ENCODE measurements at places on chromosomes 2 and 18.
A peak's percentile ranks its signal among the peaks of the same experiment; 100 is the strongest.

GRCh38 chr2:69652206-69652605 lies 8.7 kb upstream of the AAK1 start:
- no peak for DNase-seq

- no peak for DNase-seq
These were observed 10.1 kb upstream of the ROCK2 start for GRCh38 chr2:11354363-11355154.

DNA sequence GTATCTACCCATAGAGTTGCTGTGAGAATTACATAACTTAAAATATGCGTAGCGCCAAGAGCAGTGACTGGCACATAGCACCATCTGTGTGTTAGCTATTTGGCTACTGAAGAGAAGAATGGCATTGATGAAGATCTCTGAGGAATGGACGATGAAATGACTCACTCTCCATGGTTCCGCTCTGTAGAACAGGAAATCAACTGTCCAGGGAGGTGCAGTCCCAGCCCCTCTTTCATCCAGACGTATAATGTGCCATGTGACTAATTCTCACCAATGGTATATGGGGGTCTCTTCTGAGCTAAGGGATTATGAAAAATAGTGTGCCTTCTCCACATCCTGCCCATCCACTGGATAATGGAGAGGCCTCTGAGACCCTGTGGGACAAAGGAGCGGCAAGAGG lies 254.8 kb downstream of the CYP26B1 start:
- DNase-seq, result no peak

DNA sequence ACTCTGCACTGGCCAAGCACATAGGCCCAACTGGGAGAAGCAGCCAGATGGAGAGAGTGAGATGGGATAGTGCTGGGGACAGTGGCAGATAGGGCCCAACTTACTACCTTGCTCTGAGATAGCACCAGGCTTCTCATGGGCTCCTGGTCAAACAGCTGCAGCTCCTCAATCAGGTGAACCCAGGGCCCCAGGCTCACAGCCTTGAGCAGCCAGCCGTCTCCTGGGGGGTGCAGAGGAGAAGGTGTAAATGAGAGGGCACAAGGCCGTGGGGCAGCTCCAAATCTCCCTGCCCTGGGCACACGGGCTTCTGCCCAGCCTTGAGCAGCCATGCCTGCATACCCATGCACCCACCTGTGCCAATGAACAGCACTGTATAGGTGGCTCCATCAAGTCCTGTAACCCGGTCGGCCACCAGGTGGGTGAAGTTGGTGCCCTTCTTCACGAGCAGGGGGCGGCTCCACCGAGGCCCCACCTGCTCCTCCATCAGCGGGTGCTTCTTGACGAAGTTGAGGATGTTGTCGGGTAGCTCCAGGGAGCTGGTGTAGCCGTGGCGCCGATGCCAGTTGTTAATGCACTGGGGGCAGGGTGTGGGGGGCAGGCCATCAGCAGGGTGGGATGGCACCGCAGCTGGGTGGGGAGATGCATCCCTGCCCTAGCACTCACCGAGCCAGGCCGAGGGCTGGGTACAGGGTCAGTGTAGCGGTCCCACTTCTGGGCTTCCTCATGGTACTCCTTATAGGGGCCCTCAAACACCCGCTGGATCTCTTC lies 5.9 kb upstream of the ANKRD39 start:
- DNase-seq, result no peak

DNA sequence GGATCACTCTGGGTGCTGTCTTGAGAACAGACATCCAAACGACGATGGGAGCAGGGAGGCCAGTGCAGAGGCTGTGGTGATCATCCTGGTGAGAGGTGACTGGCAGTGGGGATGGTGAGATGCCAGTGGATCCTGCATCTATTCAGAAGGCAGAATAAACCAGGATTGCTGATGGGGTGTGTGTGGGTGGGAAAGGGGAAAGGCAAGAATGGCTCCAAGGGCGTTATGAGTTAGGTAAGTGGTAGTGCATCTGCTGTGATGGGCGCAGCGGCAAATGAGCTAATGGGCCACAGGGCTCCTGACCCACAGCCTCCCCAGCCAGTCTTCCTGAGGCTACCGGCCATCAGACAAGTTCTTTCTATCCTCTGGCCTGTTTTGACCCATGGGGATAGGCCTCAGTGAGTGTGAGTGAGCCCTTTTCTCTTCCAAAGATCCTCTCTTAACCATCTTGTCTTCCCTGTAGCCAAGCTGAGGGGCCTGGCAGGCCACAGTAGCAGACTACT lies 29.6 kb downstream of the SERTAD2 start:
- no peak for DNase-seq

- no peak for DNase-seq
These were observed 40.8 kb upstream of the GRB14 start for GRCh38 chr2:164662066-164662465.

- DNase-seq, result no peak
These were observed 60.9 kb upstream of the CCBE1 start for GRCh38 chr18:59758106-59758505.

DNA sequence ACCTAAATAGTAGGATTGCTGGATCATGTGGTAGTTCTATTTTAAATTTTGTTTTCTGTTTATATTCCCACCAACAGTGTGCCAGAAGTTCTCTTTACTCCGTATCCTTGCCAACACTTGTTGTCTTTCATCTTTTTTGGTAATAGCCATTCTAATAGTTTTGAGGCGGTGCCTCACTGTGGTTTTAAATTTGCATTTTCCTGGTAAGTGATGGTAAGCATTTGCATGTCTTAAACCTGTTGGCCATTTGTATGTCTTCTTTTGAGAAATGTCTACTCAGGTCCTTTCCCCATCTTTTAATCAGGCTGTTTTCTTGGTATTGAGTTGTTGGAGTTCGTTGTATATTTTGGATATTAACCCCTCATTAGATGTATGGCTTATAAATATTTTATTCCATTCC lies 51.6 kb downstream of the REL start:
- no peak for DNase-seq

DNA sequence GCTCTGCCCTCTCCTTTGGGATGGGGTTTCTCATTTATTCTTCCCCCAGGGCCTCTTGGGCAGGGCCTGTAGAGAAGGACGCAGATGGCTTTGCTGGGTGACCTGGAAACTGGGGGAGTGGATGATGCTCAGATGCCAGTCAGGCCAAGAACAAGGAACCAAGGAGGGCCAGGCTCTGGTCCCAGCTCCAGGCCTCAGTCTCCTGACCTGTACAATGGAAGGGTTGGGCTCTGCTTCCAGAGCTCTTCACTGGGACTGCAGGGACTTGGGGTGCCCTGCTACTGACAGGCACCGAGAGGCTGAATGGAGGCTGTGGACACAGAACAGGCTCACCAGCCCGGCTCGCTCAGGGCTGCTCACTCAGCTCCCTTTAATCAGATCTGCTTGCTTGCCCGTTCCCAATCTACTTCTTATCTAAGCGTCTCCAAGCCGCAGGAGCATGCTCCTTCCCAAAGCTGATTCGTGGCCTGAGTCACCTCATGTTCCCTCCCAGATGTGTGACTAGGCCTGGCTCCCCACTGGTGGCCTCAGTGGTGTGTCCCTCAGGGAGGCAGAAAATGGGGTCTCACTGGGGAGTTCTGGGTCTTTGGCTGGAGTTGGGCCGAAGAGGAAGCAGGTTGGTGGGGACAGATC lies 82.6 kb upstream of the ODC1 start:
- DNase-seq, result no peak

DNA sequence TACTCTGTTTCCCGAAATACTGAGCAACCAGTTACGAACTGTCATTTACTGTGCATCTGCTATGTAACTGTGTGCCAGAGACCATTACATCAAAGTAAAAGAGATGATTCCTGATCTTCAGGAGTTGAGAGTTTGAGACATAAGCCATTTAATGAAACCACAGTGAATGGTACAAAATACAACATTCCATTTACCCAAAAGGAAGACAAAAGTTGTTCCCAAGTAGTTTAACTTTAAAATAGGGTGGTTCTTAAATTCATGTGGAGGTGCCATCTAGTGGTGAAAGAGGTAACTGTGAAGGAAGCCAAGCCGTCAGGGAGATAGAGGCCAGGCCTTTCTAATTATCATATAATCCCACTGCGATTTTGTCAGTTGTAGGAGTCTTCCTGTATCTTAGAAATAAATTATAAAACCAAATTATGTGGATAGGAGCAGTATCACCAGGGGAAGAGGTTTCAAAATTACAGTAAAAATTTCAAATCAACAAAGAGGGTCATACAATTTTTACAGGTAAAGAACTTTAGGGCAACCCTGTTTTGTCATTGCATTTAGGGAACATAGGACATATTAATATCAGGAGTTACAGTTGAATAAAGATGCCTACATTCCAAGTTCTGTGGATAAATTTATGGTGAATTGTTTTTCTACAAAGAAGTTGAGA lies 67.7 kb downstream of the EPAS1 start:
- peak; percentile 56 for DNase-seq

GRCh38 chr18:25517881-25518715 lies 166.1 kb upstream of the ZNF521 start:
- peak; percentile 55 for DNase-seq

DNA sequence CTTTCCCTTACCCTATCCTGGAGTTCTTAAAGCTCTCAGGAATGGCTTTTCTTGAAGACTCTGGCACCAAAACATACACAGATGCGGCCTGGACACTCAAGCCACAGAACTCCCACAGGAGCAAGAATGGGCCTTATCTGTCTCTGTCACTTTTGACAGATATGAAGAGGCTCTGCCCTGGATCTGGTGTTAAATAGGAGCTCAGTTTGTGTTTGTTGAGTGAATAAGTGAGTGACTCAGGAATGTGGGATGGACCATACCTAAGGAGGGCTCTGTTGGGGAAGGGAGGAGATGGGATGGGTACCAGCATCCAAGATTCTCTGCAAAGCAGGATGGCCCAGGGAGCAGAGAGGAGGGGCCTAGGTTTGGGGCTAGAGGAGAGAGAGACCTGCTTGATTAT lies 33.9 kb upstream of the EPAS1 start:
- no peak for DNase-seq

DNA sequence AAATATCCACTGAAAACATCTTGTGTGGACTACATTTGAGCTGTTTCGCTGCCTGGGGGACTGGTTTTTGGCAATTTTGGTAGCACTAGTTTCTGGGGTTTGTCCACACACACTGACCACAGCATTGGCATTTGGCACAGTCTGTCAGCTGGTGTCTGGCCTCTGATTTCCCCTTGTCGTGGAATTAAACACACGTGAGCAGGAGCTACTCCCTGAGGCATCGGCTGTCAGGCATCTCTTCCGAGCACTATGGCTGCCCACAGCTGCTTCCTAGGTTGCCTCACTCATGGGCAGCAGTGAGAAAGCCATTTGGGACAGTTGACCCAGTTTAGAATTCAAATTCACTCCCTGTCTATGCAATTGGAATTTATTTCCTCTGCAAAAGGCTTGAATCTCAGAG lies 46.8 kb upstream of the FZD5 start:
- no peak for DNase-seq

DNA sequence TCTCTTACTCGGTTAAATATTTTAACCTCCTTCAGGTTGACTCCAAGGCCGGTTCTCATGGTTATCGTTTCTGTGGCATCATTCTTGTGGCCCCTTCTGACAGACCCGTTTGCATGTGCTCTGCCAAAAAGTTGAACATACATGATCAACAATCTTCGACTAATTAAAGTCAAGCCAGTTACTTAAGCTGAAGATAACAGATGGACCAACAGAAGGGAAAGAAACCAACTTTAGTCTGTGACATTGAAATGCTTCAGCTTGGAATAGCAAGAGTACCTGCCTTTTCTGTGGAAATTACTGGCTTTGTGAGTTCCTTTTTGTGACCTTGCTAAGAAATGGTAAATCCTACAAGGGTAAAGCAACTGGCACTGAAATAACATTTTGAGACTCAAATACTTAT lies 1429.1 kb downstream of the LRP1B start:
- DNase-seq, result no peak

- no peak for DNase-seq
These were observed 34.0 kb downstream of the ADAM23 start for GRCh38 chr2:206477296-206477695.

Measured in OCI-LY7 (cell line).